ENCODE measurements at places on chromosomes 7 and 10.

DNA sequence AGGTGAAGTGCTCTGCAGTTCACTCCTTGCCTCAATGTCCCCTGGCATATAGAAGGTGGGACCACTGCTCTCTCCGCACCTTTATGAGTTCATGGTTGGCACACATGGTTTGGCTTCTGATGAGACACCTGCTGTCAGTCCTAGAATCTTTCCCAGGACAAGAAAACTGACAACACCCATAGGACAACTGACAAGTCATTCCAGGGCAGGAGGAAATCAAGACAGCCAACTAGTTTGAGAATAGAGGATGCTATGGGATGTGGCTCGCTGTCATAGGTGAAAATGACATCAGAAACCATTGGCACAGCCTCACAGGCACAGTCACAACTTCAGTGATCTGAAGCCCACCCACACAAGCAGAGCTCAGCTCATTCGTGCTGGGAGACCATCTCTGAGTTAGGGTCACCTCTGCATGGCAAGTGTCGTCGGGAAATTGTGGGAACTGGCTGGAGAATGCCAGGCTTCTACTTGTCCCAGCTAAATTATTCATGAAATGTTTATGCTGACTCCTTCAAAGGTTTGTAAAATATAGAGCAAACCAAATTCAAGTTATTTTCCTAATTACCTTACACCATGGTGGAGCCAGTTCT, 762.4 kb downstream of the GRID1 start:
- no peak for DNase-seq

DNA sequence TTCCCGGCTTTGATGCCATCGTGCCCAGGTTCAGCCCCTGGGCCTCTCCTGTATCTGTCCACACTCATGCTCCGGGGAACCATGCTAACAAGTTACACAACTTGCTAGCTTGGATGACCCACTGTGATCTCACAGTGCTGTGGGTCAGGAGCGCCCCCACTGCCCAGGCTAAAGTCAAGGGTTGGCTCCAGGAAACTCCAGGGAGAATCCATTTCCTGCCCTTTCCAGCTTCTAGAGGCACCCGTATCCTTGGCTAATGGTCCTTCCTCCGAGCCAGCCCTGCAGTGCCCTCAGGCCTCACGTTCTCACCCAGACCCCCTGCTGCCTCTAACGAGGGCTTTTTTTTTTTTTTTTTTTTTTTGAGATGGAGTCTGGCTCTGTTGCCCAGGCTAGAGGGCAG, 19.5 kb downstream of the AMZ1 start:
- no peak for DNase-seq

- no peak for DNase-seq
These were observed 13.3 kb downstream of the SLC37A3 start for GRCh38 chr7:140384894-140385545.

DNA sequence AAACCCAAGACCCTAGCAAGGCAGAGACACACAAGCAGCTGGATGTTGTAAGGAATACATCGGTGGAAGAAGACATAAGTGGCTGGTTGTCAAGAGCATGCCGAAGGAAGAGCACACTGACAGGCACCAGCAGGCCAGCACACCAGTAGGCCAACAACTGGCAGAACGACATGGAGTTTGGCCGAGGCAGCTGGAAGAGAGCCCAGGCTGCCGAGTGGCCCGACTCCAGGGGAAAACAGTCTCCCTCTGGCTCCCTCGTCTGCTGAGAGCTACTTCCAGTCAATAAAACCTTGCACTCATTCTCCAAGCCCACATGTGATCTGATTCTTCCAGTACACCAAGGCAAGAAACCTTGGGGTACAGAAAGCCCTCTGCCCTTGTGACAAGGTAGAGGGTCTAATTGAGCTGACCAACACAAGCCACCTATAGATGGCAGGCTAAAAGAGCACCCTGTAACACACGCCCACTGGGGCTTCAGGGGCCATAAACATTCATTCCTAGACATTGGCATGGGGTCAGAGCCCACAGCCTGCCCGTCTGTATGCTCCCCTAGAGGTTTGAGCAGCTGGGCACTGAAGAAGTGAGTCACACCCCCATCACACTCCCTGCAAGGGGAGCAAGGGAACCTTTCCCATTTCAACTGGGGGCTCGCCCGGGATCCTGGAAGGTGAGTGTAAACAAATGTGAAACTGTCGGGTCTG, 14.7 kb upstream of the TNS3 start:
- DNase-seq, result no peak

DNA sequence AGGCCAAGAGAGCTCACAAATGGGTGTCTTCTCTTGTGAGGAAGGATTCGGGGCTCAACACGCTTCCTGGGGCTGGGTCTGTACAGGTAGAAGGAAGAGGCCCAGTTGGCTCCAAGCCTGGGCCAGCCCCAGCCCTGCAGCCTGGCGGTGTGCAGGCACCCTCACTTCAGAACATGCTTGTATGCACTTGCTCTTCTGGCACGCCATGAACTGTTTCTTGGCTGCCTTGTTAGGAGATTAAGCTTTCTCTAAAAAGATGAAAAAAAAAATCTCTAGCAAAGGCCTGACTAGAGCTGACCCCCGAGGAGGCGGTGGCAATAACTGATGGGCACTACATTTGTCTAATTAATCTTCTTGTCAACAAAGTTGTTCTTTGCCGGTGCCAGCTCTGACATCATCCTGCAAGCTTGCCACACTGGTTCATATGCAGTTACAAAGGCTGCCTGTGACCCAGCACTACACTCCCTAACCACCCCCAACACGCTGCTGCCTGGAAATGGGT, 94.7 kb downstream of the WDR11 start:
- no peak for DNase-seq

- no peak for DNase-seq
These were observed 112.3 kb downstream of the VTI1A start for GRCh38 chr10:112559349-112559748.

DNA sequence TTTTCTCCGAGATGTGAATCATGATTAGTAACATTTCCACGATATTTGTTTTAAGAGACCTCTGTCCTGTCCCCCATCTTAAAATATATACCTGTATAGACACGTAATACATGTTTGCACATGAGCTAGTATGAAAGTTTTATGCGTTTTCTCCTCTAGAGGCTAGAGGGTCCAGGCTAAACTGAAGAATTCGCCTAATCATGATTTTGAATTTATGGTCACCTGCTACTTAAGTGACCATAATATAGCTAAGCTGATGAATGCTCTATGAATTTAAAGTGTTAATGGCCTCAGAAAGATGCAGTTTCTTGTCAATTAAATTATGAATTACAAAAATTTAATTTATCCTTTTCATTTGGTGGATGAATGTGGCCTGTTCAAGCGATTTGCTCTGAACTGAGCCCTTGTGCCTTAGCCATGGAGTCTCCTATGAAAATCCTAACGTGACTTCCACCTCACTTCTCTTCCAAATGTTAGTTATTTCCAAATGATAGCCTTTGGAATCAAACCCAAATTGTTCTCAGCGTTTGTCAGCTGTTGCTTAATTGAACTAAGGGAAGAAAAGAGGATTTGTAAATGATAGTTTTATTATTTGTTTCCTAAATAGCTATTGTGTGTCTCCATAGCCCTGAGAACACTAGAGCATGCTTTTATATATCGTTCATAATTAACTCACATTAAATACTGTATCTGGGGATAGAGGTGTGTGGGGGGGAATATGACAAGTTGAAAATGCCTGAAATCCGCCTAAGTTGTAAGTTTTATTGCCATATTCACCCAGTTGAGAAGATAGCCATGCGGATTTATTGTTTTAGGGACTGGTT, 2.3 kb downstream of the CELF2 start:
- no peak for DNase-seq

DNA sequence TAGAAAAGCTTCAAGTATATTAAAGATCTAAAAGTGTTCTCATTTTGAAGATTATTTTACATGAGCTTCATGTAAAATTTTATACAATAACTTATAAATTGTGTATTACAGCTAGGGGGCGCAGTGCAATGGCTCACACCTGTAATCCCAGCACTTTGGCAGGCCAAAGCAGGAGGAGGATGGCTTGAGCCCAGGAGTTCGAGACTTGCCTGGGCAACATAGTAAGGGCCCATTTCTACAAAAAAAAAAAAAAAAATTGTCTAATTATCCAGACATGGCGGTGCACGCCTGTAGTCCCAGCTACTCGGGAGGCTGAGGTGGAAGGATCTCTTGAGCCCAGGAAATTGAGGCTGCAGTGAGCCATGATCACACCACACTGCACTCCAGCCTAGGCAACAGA, 16.6 kb downstream of the ACBD5 start:
- DNase-seq, result peak; percentile 48

- DNase-seq, result no peak
These were observed 14.4 kb downstream of the CFAP70 start for GRCh38 chr10:73344269-73344668.
